ENCODE measurements at places on chromosomes 7 and 10.

- DNase-seq: no peak
Measured at GRCh38 chr7:131897016-131897789, 340.8 kb upstream of the PODXL start.

GRCh38 chr7:32062150-32062549 lies 8.1 kb downstream of the PDE1C start:
- no peak for DNase-seq

- no peak for DNase-seq
Measured at GRCh38 chr7:149297034-149297755, 35.2 kb downstream of the ZNF783 start.

GRCh38 chr7:12133865-12134264 lies 77.2 kb upstream of the TMEM106B start:
- DNase-seq: no peak

GRCh38 chr10:87761892-87762291 lies 56.1 kb downstream of the ATAD1 start:
- DNase-seq: peak; percentile 5

DNA sequence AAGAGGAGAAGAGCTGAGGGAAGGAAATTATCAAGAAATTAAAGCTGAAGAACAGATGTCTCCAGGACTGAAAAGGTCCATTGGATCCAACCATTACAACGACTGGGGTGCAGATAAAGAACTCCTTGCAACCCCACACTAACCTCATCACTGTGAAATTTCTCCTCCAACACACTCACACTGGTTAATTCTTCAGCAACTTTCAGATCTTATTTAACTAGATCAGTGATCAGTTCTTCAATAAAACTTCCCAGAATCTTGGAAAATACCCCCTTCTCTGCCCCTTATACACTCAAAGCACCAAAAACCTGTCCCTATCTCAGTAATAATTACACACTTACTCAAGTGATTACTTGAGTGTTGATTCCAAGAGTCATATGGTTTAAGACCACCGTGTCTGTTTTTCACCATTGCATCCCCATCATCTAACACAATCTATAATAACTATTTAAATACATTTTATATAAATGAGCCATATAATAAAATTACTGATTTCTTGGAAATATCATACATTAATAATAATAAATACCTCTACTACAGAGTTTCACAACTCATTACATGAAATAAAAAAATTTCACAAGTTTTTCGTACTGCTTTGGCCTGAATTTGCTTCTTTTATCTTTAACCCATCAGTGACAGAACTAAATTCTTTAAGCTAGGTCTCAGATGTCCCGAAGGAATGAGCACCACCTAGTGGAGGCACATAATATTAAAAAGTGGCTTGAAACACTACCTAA lies 123.7 kb downstream of the MPP7 start:
- peak; percentile 25 for DNase-seq

DNA sequence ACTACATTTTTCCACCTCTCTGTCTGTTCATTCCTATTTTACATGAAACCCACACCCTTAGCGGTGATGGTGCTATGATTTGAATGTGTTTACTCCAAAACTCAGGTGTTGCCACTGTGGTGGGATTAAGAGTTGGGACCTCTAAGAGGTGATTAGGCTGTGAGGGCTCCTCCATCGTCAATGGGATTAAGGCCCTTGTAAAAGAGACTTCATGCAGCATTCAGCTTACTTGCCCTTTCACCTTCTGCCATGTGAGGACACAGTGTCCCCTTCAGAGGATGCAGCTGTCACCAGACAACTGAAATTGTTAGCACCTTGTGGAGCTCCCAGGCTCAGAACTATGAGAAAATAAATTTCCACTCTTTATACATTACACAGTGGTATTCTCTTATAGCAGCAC lies 182.2 kb downstream of the NOC3L start:
- no peak for DNase-seq

GRCh38 chr7:149666360-149666945 lies 106.9 kb downstream of the ZNF467 start:
- DNase-seq: no peak

DNA sequence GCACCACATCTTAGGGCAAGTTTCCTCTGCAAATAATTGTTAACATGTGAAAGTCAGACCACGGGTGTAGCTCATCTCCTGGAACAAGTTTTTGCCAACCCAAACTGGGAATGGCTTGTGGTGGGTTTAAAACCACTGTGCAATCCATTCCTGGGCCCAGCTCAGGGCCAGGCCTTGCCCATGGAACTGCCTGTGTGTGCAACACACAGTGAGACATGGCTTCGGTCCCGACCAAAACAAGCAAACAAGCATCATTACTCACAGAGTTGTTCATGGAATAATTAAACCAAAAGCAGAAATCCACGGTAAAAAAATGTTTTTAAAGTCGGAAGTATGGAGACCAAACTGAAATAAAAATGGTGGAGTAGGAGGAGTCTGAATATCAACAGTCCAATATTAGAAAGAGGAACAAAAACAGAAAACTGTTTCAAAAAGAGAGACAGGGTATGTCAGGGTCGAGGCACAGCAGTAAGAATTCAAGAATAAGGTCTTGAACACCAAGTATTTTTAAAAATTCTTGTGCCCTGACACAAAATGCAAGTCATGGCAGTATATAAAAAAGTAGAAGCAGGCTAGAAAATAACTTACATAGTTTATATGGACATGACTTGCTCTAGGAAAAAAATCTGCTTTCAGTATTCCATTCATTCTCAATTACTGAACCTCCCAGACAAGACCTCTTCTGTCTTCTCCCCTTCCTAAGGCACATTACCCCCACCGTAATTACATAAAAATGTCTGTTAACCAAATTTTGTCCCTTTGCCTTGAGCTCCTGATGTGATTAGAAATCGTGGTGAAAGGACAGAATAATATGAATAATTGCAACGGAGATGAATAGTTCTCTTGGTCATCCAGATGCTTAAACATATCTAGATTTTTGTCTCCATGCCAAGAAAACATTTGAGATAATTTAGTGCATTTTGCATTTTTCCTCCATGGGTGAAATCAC lies 88.4 kb downstream of the FAS start:
- DNase-seq: no peak

DNA sequence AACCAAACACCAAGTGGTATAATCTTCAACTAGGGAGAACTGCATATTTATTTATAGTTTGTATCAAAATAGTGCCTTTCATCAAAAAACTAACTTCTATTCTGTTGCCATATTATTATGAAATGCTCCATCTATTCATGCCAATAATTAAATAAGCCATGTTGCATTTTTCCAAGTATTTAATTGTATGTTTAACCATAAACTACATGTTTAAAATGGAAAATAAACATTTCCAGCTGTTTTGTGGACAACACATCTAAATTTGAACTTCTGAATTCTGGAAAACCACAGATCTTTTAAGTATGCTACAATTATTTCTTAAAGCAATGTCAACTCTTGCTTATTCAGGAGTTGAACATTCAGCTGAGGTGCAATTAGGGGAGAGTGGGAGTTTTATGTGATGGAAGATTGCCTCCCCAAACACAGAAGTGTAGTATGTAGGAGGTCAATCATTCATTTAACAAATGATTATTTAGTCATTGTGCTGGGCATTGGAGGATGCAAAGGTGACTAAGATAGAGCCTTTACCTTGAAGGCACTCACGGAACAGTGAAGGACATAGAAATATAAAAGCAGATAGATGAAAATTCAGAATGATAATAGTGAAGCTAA lies 80.7 kb upstream of the PPP1R3C start:
- no peak for DNase-seq

- peak; percentile 66 for DNase-seq
Measured at GRCh38 chr10:74825371-74826141, 844 bp upstream of the KAT6B start.

DNA sequence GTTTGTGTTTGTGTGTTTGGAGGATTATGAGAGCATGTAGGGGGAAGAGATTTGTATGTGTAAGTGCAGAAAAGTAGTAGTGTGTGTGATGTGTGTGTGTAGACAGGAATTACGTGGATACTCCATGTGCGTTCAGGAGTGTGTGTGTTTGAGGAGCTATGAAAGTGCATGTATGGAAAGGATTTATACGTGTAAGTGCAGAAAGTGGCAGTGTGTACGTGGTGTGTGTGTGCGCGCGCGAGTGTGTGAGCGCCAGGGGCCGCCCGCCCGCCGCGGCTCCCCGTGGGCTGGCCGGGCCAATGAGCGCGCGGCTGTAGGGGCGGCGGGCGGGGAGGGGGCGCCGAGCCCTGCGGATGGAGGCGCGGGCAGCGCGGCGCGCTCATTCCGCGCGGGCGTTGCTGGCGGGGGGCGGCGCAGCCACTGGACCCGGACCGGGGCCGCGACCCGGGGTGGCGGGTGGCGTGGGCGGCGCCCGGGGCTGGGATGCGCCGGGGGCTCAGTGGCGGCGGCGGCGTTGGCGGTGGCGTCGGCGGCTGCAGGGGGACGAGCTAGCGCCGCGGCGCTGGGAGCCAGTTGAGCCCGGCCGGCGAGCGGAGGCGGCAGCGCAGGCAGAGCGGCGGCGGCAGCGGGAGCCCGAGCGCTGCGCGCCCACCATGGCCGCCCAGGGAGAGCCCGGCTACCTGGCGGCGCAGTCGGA lies at the start of gene BICC1:
Gene BICC1 (plus strand): TSS at position 382 of the 697 bp plus-strand sequence. CDS start 272 bp downstream, at position 654.
- no peak for DNase-seq

- DNase-seq: no peak
Measured at GRCh38 chr7:154857728-154858681, 144.9 kb downstream of the PAXIP1 start.

- no peak for DNase-seq
Measured at GRCh38 chr10:128617532-128617931, 491.3 kb upstream of the MKI67 start.

DNA sequence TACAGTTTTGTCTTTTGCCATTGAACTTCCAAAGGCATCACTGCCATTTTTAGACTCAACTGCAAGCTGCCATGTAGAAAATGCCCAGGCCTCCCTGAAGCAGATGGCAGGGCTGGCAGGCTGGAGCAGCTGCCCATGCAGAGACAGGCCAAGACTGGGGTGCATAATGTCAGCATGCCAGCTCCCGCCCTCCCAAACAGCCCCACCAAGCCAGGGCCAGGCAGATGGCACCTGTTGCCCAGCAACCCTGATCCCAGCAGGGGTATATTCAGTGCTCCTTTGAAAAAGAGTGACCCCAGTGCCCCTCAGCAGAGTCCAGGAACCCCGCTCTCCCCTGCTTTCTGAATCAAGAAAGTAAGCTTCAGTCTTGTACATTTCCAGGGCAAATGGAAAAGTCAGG lies 32.6 kb downstream of the VSTM4 start:
- DNase-seq: no peak

DNA sequence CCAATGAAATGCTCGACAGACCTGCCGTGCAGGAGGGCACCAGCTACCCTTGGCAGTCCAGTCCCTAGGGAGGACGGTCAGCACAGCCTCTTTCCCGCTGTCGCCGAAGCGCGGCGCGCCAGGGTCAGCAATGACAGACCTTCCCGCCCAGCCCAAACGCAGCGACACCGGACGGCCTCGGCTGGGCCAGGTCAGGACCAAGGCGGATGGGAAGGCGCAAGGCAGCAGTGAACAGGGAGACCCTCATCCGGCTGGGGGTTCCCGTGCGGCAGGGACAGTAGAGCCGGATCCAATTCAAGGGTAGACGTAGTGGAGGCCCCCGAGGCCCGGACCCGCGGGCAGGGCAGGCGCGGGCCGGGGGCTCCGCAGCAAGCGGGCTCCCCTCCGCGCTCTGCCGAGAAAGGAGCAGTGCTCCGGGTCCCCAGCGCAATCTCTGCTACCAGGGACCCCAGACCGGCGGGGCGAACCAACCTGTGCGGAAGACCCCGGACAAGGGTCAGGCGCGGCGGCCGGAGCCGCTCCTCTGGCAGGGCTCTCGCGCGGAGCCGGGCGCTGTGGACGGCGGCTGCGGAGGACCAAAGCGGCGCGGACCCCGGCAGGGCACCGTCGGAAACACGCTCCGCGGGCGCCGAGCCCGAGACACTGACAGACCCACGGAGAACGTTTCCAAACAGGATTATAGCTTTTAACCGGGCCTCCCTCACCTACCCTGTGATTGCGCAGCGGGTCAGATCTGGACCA lies at the start of gene SEC31B:
Gene SEC31B (minus strand): TSS at position 551 of the 741 bp plus-strand sequence. CDS start 2,909 bp downstream, outside the sequence.
- no peak for DNase-seq

GRCh38 chr10:86234107-86234506 lies 132.5 kb downstream of the GRID1 start:
- DNase-seq: no peak

- DNase-seq: peak; percentile 75
Measured at GRCh38 chr10:13787015-13787421, 200.3 kb downstream of the PRPF18 start.

- DNase-seq: no peak
Measured at GRCh38 chr10:14592566-14592965, 182.1 kb downstream of the FAM107B start.

GRCh38 chr10:3850999-3851937 lies 66.3 kb upstream of the KLF6 start:
- no peak for DNase-seq

- no peak for DNase-seq
Measured at GRCh38 chr7:11436316-11436715, 395.7 kb downstream of the THSD7A start.

DNA sequence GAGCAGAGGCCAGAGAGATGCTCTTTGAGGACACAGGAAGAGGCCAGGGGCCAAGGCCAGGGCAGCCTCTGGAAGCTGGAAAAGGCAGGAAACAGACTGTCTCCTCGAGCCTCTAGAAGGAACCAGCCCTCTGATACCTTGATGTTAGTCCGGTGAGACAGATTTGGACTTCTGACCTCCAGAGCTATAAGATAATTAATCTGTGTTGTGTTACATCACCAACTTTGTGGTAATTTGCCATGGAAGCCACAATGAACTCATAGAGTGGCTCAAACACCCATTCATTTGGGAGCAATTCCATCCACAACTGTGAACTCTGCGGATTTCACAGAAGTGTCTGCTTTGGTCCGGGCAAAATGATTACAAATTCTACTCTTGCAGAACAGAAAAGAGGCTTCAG lies 48.7 kb downstream of the OAT start:
- DNase-seq: no peak

- DNase-seq: no peak
Measured at GRCh38 chr10:25633542-25633941, 300.5 kb upstream of the MYO3A start.

- DNase-seq: no peak
Measured at GRCh38 chr10:6877722-6878392, 297.8 kb upstream of the PRKCQ start.

GRCh38 chr7:5491251-5492019 lies 67.8 kb upstream of the TNRC18 start:
- DNase-seq: no peak

DNA sequence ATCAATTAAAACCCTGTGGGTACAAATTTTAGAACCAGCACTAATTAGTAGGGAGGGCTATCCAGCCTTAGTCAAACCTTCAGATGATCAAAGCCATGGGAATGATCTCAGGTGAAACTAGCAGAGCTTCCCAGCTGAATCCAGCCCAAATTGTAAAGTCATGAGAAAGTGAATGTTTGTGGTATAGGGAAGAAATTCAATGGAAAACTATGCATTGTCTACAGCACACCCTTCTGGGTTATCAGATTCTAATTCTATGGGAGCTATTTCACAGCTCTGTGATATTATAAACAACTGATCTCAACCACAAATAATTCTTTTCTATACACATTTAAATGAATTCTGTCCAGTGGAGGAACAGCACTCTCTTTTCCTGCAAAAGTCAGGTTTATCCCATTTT lies 24.6 kb upstream of the BMPER start:
- no peak for DNase-seq

Measured in activated CD4-positive, alpha-beta T cell treated with anti-CD3 and anti-CD28 coated beads for 4 hours (primary cell).